ENCODE measurements at places on chromosomes 2 and 18.

DNA sequence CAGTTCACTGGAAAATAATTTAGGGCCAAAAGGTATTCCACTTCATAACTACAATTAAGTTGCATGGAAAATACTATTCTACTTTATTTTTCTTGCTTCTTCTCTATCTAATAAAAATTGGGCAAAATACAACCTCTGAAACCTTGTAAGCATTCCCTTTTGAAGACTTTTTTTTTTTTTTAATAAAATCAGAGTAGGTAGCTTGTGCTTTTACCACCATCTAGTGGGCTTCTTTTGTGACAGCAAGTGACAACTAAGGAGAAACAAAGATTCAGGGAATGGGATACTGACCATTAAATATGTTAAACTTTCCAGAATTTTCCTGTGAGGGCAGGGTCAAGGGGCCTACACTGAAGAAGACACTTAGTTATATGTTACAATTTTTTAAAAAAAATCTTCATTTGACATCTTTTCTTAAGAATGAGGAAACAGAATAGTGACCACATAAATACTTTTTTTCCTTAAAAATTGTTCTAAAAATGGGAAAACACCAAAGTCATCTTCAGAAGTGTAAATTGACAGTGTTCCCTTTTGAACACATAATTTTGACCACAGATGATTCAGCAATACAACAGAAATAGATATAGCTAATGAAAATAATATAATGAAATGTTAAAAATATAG is 1183.2 kb upstream of the ACVR2A start:
- peak; percentile 34 for DNase-seq

- no peak for DNase-seq
These were observed 67.1 kb downstream of the SUMO1 start for GRCh38 chr2:202171241-202171825.

- DNase-seq = no peak
These were observed 723.4 kb upstream of the PIK3C3 start for GRCh38 chr18:41231681-41232080.

DNA sequence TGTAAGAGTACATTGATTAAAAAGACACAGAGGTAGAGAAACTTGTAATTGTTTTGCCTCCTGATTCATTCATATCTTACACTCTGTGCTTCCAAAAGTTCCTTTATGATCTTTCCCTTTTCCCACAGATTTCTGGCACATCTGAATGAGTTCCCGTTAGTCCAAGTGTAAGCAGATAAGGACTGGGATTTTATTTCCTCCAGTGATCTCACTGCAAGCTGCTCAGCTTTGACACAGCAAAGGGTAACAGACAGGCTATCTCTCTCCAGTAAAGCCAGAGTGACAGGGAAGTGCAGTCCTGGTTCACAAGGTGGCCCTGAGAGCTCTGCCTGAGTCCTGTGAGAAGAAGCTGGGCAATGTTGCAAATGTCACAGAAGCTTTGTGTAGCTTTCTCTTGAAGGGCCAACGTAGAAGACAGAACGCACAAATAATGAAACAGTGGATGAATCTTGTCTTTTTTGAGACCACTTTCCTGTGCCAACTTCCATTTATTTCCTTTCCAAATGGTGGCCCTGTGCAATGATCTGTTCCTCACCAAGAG is 32.5 kb upstream of the KCNE4 start:
- DNase-seq = no peak

DNA sequence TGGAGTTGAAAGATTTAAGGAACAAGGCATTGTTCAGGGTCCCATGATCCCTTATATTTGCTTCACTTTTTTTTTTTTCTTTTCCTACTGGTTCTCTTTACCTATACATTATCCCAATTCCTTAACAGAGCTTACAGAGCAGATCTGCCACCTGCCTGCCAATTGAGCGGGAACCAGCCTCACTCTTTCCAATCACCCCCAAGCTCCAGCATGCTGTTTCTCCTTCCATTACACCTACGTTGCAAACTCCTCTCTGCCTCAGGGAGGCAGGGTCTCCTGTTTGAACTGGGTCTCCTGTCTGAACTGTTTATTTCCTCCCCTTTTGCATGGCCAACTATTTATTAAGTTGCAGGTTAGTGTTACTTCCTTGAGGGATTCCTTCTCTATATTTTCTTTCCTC is 77.2 kb upstream of the SLC38A11 start:
- DNase-seq = no peak

- DNase-seq = no peak
These were observed 231.2 kb upstream of the RAB6C start for GRCh38 chr2:129748250-129748649.

GRCh38 chr2:126634273-126634861 is 21.6 kb upstream of the GYPC start:
- DNase-seq = no peak

- no peak for DNase-seq
These were observed 403 bp downstream of the TMEM127 start for GRCh38 chr2:96265349-96265839.

DNA sequence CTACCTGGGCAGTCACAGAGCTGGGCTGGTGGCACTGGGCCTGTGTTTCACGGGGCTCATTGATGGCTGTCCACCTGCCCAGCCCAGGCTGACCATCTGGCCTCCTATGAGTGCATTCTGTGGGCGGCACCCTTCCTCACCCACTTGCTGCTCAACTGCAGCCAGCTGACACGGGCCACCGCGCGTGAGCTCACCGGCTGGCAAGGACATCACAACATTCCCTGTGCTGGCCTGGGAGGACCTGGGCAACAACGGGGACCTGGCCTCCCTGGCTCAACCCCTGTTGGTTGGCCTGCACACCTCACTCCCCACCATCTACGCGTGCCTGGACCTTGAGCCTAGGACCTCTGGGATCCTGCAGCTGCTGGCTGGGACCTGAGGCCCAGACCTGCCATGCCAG is 98.2 kb upstream of the DTNA start:
- DNase-seq = no peak
